Memory B cell (primary cell): ENCODE measurements at places on chromosomes 6 and 20.

GRCh38 chr6:22098601-22099031, 198.2 kb downstream of the PRL start:
- no peak for DNase-seq

DNA sequence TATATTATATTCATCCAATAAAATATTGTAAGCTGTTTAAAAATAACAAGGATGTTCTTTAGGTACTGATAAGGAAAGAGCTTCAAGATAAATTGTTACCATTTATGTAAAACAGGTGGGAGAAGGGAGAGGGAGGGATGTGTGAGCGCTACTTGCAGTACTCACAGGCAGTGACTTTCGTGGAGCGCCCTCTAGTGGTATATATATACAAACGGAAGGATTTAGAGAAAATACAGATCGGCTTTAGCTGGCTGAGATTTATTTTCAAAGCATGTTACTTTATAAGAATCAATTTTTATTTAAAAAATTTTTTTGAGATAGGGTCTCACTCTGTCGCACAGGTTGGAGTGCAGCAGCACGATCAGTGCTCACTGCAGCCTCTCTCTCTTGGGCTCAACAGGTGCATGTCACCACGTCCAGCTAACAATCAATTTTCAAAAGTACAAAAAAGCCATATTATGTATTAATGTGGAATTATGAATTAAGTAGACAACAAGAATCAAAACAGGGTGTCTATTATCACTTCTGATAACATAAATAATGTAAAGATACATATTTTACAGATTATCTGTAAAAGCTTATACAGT, 3.3 kb upstream of the MOG start:
- DNase-seq = peak; percentile 58

DNA sequence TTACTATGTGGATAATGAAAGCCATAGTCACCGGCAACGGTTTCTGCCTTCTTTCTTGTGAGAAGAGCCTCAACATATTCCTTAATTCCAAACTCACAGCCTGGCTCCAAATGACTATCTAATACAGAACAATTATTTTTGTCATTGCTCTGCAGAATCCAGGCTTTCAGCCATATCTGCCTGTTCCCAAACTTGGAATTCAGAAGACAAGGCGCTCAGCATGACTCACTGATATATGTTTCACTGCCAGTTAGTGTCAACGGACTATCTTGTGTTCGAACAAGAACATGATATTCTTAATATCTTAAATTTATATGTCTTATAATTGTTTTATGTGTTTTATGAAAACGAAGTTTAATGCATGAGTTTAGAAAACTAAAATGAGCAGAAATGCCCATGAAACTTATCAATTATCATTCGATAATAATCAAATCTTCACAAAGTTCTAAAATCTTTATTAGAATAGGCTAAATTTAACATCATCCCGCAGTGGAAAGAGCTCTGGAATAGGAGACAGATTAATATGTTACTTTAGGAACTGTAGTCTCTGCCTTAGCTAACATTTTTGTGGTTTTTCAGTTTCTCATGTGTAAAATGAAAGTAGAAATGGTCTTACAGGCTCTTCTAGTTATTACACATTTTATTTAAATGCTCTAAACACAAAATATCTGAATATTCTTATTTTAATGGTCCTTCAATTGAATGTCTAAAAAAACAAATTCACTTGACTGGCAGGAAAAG, 669.3 kb upstream of the GJE1 start:
- no peak for DNase-seq

- no peak for DNase-seq
Observed at GRCh38 chr6:23016696-23017095, 447.3 kb downstream of the HDGFL1 start.

GRCh38 chr6:70241991-70242420, 60.9 kb downstream of the COL9A1 start:
- no peak for DNase-seq

DNA sequence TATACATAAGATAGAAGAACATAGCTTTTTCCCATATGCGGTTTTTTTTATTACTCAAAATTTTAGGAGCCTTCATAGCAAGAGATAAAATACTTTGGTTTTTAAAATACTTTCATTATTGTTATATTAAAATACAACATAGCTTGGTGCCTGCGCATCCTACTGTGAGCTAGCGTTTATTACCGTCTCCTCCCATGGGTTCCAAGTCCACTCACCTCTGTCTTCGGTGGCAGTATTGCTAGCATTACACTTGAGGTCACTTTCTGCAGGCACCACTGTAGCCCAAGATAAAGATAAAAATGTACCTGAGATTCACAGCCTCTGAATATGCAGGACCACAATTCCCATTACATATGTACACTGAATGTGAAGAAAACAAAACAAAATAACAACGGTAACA, 326.7 kb downstream of the TPBG start:
- DNase-seq = no peak

DNA sequence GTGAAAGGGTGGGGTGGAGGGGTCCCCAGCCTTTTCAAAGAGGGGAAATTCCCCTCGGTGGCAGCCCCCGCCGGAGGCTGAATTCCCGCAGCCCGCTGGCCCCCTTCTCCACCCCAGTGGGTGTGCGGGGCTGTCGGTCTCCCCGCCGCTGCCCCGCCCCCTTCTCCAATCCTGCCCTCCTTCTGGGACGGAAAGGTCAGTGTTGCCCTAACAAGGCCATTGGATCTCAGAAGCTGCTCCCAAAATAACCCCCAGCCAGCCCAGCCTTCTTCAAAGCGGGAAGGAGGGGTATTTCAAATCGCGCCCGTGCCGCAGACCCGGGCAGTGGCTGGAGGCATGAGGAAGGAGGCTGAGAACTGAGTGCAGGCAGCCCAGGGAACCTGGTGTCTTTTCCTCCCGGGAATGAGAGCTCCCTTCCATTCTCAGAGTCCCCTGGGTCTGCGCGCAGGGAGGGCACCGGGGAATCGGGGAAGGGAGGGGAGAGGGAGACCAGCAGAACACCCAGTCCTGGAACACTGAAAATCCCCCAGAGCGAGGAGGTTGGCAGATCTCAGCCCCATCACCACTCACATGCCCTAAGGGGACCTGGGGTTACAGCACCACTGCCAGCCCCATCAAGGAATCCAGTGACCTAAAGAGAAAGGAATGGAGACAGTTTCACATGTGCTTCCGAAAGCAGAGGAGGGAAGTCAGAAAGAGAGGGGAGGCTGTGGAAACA, at the start of gene JPH2:
TSS of gene JPH2 (minus strand) at position 135 of the 718 bp plus-strand sequence. CDS start 483 bp downstream, outside the sequence.
- DNase-seq = no peak

DNA sequence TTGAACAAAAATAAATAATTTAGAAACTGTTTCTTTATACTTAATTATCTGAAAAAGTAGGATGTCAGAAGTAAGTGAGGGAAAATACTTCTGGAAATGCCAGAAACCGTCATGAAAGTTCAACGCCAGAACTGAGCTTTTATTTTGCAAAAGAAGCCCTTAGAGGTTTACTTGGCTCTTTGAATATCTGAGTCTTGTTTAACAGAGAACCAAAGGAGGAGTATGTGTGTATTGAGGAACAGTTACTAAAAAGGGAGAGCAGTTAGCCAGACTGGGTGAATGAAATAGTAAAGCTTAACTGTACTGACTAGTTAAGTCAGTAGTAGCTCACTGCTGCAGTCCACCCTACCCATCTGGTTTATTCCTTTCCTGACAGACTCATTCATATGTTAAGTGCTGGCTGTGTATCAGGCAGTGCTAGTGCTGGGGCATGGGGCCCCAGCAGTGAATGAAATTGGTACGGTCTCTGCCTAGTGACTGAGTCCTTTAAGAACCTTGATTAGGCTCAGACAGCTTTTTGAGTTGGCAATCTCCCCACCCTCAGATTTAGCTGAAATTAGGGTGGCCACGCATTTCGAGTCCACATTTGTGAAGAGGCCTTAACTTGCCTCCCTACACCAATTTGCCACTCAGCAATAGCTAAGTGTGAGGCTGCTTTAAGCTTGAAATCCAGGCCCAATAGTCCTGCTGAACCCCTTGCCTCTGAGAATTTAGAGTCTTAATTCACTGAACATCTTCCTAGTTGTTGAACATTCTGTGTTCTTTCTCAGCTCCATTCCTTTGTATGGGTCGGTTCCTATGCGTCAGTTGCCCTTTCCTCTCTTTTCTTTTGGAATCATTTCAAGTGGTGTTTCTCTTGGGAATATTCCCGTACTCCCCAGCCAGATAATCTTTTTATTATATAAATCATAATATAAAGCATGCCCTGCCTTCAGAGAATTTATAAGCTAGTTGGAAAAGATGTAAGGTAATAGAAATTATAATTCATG, 20.2 kb downstream of the MAP3K4 start:
- DNase-seq = no peak

DNA sequence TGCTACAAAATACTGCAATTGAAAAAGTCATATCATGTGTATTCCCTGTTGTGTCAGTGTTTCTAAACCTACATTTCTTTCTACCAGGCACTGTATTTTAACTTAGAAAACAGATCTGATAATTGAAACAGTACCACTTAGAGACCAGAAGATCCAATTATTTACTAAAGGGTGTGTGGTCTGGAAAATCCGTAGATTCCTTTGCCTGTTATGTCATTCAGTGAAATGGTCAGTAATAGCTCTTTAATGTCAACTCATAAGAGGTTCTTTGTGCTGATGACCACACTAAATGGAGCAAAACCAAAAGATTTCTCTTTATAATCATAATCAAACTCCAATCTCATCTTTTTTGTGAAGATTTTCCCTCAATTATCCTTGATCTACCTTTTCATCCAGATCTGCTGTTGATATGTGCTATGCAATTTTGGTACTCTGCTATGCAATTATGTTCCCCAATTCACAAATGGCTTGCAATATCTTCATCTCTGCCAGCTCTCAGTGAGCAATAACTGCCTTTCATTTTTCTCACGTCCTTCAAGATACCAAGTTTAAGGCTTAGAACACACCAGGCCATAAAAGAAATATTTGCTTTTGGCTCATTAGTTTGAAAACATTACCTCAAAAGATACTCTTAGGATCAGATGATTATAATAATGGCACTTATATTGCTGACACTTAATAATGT, 165.5 kb downstream of the MOXD1 start:
- no peak for DNase-seq

- DNase-seq = no peak
Observed at GRCh38 chr20:15491575-15491974, 1081.7 kb downstream of the KIF16B start.

- no peak for DNase-seq
Observed at GRCh38 chr6:148493424-148493823, 150.8 kb downstream of the SASH1 start.

- no peak for DNase-seq
Observed at GRCh38 chr6:52155791-52156576, 30.2 kb upstream of the IL17A start.

GRCh38 chr6:138115877-138116660, 8.8 kb upstream of the PERP start:
- peak; percentile 54 for DNase-seq

DNA sequence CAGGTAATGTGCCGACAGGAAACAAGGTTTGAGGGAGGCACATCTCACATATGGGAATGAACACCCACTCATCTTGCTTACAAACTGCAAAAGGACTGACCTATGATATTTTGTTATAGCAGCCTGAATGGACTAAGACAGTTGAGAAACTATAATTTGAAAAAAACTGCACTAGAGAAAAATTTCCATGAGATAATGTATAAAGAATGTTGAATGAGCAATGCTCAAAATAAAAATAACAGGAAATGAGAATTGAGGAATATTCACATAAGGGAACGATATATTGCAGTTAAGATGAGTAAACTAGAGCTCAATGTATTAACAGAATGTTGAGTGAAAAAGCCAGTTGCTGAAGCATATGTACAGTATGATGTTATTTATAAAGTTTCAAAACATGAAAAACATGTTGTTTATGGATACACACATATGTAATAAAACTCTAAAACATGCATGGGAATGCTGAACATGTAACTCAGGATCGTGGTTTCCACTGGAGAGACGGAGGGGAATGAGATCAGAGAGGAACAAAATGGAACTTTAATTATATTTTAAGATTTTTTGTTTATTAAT, 6.3 kb upstream of the TBC1D22B start:
- DNase-seq = no peak

DNA sequence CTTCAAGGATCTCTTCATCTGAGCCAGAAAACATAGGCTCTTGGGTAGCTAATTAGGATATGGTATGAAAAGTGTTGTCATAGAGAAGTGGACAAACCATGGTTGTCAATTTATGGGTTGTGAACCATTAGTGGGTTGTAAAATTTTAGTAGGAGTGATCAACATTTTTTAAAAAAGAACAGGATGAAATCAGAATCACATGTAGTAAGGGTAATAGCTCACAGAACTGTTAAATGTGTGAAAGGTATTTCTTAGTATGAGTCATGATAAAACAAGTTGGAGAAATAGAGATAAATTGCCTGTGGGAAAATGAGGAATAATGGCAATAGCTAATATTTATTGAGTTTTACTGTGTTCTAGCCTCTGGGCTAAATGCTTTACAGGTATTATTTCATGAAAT, 113.4 kb downstream of the MAP3K4 start:
- DNase-seq = no peak

DNA sequence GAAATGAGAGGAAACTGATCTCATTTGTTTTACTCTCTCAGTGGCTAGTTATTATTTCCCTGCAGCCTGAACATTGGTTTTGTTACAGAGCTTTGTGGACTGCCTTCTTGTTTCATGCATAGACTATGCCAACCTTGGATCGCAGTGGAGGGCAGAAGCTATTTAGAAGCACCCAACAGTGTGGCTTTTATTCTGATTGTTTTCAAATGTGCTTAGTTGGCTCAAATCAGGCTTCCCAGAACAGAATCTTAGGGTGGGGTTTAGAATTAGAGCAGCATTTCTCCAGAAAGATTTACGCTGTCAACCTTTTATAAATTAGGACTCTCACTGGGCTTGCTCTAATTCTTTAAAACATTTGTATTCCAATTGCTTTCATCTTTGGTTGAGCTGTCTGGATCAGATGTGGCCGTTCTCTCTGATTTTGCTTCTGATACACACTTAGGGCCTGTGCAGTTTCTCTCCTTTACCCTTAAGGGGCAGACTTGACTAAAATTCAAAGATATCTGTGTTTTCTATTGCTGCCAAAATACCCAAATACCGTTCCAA, 210.3 kb downstream of the BCKDHB start:
- DNase-seq = no peak

DNA sequence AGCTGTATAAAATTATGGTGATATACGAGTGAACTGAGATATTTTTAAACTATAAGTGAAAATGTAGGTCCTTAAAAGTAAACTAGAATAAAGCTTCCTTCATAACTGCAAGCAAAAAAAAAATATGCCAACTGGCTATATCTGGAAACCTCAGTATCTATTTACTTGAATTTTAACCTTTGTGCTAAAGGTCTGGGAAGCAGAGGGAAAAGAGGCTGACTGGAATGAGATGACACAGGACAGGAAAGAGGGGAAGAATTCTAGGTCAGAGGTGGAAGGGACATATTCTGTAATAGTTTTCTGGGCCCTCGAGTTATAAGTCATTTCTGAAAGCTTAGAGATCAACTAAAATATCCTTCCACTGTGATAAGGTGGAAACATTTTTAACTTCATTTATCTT, 46.8 kb downstream of the AIG1 start:
- no peak for DNase-seq

DNA sequence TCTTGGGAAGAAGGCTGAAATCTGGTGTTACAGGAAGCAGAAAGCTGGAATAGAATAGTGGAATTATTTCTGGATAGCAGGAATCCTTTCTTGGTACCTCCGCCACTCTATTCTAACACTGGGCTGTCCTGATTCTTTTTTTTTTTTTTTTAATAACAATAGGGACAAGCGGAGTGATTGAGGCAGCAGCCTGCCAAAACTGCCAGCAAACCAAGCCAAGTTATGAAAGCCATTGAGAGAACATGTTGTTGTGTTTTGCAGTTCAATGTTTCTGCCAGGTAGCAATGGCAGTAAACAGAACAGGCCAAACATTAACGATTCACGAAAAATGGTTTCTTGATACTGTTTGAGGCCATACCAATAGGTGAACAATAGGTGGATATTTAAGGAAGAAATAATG, 47.1 kb downstream of the SLC26A8 start:
- no peak for DNase-seq
